Astrocyte (in vitro differentiated cells and primary cell): ENCODE measurements at places on chromosomes 6 and 20. TPM values are rescaled to one million over a fixed set of nuclear protein-coding genes. Genes with fewer than 3 reads are reported as not detected.

DNA sequence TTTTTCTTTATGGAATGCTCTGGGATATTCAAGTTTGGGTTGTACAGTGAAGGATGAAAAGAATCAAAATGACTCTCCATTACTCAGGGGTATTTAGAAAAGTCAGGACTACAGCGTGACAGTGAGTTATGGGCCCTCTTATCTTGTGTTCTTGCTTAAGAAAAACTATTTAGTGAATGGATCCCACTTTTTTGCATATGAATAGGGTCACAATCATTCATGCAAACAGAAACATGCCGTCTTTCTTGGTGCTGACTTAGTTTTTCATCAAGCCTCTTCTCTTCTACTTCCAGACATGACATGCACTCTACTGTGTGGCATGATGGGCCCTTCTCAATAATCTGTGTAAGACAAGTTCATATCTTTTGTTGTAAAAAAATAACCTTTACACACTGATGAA lies 488.4 kb upstream of the MMS22L start:
- no peak overlapping the region for H3K27ac ChIP-seq
- DNase-seq, result no peak
- H3K36me3 ChIP-seq, result no peaks in the 10 kb centered on the region
- H3K4me1 ChIP-seq, result no peaks in the 10 kb centered on the region
- no peak overlapping the region for H3K4me3 ChIP-seq
- H3K27me3 ChIP-seq, result no peaks in the 10 kb centered on the region

The IL20RA gene
- 0.07 and 0.17 TPM in 2 replicates for total RNA-seq

DNA sequence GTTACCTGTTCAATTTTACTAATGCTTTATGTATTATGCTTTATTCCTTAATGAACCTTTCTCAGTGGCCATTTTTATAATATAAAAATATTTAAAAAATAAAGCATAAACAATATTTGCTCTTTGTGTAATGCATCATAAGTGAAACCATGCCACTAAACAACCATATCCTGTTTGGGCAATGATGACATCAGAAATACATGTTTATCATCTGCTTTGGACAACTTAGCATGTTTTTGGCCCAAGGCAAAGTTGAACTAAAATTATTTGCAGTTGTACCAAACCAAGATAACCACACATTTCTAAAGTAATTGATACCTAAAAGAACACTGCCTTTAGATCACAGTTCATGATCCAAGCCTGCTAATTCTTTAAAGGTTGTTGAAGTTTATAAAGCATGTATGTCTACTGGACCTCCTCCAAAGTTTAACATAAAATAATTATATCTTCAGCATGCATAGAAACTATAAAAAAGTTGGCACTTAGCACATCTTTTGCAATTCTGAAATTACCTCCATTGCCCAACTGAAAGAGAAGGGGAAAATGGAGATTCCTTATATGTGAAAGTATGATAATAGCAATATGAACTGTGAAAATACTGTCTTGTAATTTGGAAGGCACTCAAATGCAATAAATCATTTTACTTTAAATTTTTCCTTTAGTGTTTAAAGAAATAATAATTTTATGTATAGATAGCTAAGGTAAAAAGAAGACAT lies 325.6 kb upstream of the RUNX2 start:
- no peak for DNase-seq
- no peaks in the 10 kb centered on the region for H3K27me3 ChIP-seq

The GATA5 gene
- total RNA-seq, result not detected in 2 replicates

The SLC35D3 gene
- total RNA-seq, result not detected in 2 replicates

DNA sequence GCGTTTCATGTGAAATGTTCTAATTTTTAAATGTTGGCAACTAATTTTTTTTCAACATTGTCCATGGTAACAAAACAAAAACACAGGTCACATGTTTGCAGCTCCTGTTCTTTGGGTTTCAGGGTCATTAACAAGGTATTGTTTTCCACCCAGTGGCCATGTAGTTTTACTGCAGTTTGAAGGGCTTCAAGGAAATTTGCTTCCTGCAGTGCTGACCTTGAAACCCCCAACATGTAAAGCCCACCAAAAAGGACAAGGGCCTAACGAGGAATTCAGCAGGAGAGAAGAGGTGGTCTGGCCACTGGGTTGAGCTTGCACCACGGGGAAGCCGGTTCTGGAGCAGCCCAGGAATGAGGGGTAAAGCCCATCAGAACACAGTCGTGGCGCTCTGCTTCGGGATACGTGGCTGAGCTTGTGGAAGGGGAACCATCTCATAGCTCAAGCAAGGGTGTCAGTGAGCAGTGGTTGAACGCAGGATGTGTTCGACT lies 13.9 kb upstream of the KLHL31 start:
- H3K36me3 ChIP-seq, result no peaks in the 10 kb centered on the region
- H3K27me3 ChIP-seq, result no peaks in the 10 kb centered on the region
- no peaks in the 10 kb centered on the region for H3K4me1 ChIP-seq

- H3K27ac ChIP-seq, result no peak overlapping the region
- no peak for DNase-seq
- no peaks in the 10 kb centered on the region for H3K27me3 ChIP-seq
- no peak overlapping the region for H3K4me3 ChIP-seq
- no peaks in the 10 kb centered on the region for H3K4me1 ChIP-seq
Measured at GRCh38 chr20:63246490-63247288, 7.6 kb downstream of the NKAIN4 start.

DNA sequence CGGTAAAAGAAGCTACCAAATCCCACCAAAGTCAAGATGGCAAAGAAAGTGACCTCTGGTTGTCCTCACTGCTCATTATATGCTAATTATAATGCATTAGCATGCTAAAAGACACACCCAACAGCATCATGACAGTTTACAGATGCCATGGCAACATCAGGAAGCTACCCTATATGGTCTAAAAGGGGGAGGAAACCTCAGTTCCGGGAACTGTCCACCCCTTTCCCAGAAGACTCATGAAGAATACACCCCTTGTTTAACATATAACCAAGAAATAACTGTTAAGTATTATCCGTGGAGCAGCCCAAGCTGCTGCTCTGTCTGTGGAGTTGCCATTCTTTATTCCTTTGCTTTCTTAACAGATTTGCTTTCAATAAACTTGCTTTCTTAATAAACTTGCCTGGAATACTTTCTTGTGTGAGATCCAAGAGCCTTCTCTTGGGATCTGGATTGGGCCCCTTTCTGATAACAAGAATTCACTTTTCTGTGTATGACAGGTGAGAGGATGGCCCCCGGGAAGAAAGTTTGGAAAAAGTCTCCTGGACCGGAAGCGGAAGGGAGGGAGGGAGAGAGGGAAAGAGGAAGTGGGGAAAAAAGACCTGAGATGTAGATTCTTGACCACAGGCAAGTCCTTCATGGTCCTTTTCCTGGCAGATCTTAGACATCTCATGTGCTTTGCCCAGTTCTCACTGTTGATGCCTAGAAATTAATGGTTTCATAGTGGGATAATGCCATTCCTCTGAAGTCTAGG lies 146.7 kb upstream of the ID4 start:
- H3K36me3 ChIP-seq, result no peaks in the 10 kb centered on the region
- H3K4me3 ChIP-seq, result peak overlapping the region; percentile 62
- no peak overlapping the region for H3K27ac ChIP-seq
- peaks cover 31% of the 10 kb centered on the region for H3K27me3 ChIP-seq
- peaks cover 12% of the 10 kb centered on the region for H3K4me1 ChIP-seq

The CCN6 gene
- not detected in 2 replicates for total RNA-seq

GRCh38 chr6:11096109-11096508 lies 2.5 kb downstream of the SMIM13 start:
- H3K4me3 ChIP-seq, result no peak overlapping the region
- H3K4me1 ChIP-seq, result peaks cover 18% of the 10 kb centered on the region
- no peak overlapping the region for H3K27ac ChIP-seq
- no peaks in the 10 kb centered on the region for H3K36me3 ChIP-seq
- peak; percentile 61 for DNase-seq

DNA sequence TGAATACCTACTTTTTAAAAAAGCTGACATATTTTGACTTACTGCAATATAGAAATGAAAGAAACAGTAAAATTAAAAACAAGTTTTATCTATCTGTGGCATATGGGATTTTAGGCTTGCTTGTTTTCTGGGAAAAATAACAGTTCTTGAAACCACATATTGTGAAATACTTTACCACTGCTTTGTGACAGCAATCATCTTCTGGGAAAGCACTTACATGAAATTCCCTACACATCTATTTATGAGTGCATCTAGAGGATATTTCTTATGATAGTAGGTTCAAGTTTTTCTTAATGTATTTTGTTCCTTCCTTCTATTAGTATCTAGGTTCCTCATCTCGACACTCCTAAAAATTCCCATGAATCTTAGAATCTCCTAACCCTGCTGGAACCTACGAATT lies 75.2 kb downstream of the STXBP5 start:
- H3K27ac ChIP-seq, result no peak overlapping the region
- no peak overlapping the region for H3K4me3 ChIP-seq
- DNase-seq, result peak; percentile 57
- peaks cover 2% of the 10 kb centered on the region for H3K36me3 ChIP-seq
- no peaks in the 10 kb centered on the region for H3K27me3 ChIP-seq
- no peaks in the 10 kb centered on the region for H3K4me1 ChIP-seq

GRCh38 chr20:43458422-43458924 lies 777 bp downstream of the SRSF6 start:
- H3K36me3 ChIP-seq, result peaks cover 44% of the 10 kb centered on the region
- H3K4me1 ChIP-seq, result peaks cover 19% of the 10 kb centered on the region
- peaks cover 10% of the 10 kb centered on the region for H3K27me3 ChIP-seq
- H3K4me3 ChIP-seq, result peak overlapping the region; percentile 94
- DNase-seq, result no peak
- peak overlapping the region; percentile 100 for H3K27ac ChIP-seq

GRCh38 chr6:26216359-26216885 lies 129.2 kb downstream of the HFE start:
- no peaks in the 10 kb centered on the region for H3K36me3 ChIP-seq
- DNase-seq, result peak; percentile 98
- H3K4me1 ChIP-seq, result peaks cover 12% of the 10 kb centered on the region
- H3K27ac ChIP-seq, result peak overlapping the region; percentile 91
- H3K4me3 ChIP-seq, result peak overlapping the region; percentile 72
- no peaks in the 10 kb centered on the region for H3K27me3 ChIP-seq

DNA sequence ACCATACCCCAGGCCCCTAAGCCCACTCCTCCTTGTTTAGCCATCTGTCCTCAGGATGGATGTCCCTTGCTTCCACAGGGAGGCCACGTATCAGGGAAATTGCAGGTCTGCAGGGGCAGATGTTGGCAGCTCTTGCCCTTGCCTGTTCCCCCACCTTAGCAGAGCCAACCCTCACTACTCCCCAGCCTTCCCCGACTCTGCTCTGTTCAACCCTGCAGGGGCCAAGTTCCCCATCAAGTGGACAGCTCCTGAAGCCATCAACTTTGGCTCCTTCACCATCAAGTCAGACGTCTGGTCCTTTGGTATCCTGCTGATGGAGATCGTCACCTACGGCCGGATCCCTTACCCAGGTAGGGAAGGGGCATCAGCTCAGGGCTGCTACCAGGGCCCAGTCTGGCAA lies 10.7 kb upstream of the TM9SF4 start:
- DNase-seq, result no peak
- H3K36me3 ChIP-seq, result no peaks in the 10 kb centered on the region
- no peak overlapping the region for H3K4me3 ChIP-seq
- H3K27me3 ChIP-seq, result peaks cover 33% of the 10 kb centered on the region
- H3K27ac ChIP-seq, result no peak overlapping the region

The STX11 gene
- total RNA-seq, result 1.9 and 2.0 TPM in 2 replicates

The TSHZ2 gene
- total RNA-seq, result 0.72 and 1.2 TPM in 2 replicates

DNA sequence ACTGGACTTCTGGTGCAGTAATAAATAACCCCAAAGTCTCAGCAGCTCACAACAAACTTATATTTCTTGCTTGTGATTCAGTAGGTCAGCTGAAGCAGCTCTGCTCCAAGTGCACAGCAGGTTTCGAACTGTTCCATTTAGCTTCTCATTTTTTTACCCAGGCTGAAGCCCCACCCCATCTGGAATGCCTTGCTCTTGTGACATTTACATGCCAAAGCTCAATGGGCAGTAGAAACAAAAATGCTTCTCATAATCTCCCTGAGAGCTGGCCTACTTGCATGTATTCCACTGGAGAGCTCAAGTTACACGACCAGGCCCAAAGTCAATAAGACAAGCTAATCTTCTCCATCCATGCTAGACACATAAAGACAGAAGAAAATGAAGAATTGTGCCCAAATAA lies 165.2 kb downstream of the HAO1 start:
- H3K4me1 ChIP-seq, result no peaks in the 10 kb centered on the region
- no peak overlapping the region for H3K27ac ChIP-seq
- H3K4me3 ChIP-seq, result no peak overlapping the region
- peak; percentile 57 for DNase-seq
- H3K27me3 ChIP-seq, result no peaks in the 10 kb centered on the region

- no peak overlapping the region for H3K4me3 ChIP-seq
- no peaks in the 10 kb centered on the region for H3K27me3 ChIP-seq
- no peak for DNase-seq
- peaks cover 7% of the 10 kb centered on the region for H3K4me1 ChIP-seq
- H3K36me3 ChIP-seq, result no peaks in the 10 kb centered on the region
Measured at GRCh38 chr6:28841290-28841689, 82.5 kb downstream of the TRIM27 start.

The DPPA5 gene
- not detected in 2 replicates for total RNA-seq

GRCh38 chr20:38706509-38706908 lies 17.8 kb upstream of the SLC32A1 start:
- H3K27me3 ChIP-seq, result peaks cover 9% of the 10 kb centered on the region
- H3K36me3 ChIP-seq, result no peaks in the 10 kb centered on the region
- DNase-seq, result no peak
- no peak overlapping the region for H3K4me3 ChIP-seq
- no peak overlapping the region for H3K27ac ChIP-seq

DNA sequence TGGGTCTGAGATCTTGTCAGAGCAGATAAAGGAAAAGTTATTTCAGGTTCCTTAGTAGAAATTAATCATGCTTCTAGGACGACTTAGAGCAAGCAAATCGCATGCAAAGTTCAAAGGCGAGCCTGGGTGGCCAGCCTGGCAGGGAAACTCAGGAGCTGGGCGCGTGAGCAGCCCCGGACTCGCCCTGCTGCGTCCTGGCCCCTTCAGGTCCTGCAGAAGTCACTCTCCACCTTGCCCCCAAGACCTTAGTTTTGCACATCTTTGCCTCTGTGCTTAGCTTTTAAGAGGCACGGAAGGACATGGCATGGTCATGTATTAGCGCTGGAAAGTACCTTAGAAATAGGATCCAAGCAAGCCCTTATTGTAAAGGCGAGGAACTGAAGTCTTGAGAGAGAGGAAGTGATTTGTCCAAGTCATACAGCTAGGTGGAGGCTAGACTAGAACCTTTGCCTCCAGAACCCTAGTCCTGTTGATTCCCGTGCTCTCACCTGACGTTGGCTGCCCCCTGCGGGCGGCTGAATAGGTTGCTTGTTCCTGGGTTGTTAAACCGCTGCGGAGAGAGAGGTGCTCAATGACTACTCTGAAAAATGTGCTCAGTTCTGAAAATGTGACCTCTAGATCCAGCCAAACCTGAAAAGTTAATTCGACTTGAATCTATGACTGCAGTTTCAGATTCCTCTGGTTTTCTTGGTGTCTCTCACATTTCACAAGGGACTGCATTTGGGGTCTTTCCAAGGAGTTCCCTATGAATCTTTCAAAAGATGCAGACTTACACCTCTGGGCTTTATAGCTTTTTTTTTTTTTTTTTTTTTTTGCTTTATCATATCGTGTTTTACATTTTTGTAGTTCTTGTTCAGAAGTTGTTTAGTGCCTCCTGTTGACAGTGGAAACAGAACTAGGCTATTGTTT lies 2.7 kb downstream of the MYB start:
- H3K4me3 ChIP-seq, result peak overlapping the region; percentile 75
- no peaks in the 10 kb centered on the region for H3K36me3 ChIP-seq
- peaks cover 14% of the 10 kb centered on the region for H3K4me1 ChIP-seq
- peak; percentile 9 for DNase-seq
- no peak overlapping the region for H3K27ac ChIP-seq

The SLC17A3 gene
- total RNA-seq, result not detected in 2 replicates

GRCh38 chr6:6869094-6869493 lies 238.7 kb upstream of the RREB1 start:
- H3K4me3 ChIP-seq, result no peak overlapping the region
- no peak for DNase-seq
- no peaks in the 10 kb centered on the region for H3K36me3 ChIP-seq
- no peaks in the 10 kb centered on the region for H3K27me3 ChIP-seq
- H3K27ac ChIP-seq, result no peak overlapping the region
- no peaks in the 10 kb centered on the region for H3K4me1 ChIP-seq

The LINC00237 gene
- total RNA-seq, result not detected in 2 replicates
